ENCODE measurements at places on chromosomes 1 and 21.

DNA sequence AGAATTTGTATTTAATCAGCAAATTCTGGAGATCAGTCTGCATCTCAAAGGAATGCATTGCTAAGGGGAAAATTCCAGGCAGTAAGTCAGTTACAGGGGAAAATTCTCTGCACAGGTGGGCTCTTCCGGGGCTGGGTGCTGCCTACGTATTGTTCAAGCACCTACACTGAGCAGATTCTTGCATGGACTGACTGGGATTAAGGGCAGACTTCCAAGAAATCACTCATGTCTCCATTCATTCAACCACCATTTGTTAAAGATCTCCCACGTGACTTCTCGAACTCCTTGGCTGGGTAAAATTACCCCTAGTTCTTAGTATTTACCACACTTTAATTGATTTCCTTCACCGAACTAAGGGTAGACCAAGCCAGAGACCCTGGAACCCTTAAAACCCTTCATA, 28.2 kb upstream of the KCNE1 start:
- DNase-seq = no peak

DNA sequence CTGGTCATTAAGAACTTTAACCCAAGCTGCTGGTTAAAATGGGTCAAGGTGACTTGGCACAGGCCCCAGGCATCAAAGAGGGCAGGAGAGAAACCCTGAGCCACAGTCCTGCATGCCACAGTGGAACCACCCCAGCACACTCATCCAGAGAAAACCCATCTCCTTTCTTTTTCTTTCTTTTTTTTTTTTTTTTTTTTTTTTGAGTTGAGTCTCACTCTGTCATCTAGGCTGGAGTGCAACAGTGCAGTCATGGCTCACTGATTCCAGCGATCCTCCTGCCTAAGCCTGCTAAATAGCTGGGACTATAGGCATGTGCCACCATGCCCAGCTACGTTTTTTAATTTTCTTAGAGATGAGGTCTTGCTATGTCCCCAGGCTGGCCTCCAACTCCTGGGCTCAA, 109.2 kb upstream of the RAB4A start:
- DNase-seq = no peak

GRCh38 chr1:230381585-230381984, 44.5 kb downstream of the PGBD5 start:
- no peak for DNase-seq

DNA sequence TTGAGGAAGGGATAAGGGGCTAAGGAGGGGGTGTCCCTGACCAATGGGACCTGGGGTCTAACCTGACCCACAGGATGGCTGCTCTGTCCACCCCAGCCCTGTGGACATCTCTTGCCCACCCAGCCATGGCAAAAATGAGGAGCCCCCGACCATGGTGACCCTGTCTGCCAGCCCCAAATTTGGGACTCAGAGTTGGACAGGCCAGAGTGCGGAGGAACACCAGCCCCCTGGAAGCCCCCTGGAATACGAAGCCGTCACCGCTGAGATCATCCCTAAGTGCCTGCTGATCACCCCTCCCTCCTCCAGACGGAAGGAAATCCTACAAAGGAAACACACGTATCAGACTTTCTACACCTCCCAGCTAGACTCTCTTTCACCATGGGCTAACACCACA, 119.3 kb downstream of the SIK1 start:
- DNase-seq = no peak

GRCh38 chr1:116855191-116855619, 54.5 kb upstream of the PTGFRN start:
- DNase-seq = no peak

- no peak for DNase-seq
These were observed 170.1 kb downstream of the SEC16B start for GRCh38 chr1:177799746-177800145.

- no peak for DNase-seq
These were observed 15.6 kb downstream of the TNNT2 start for GRCh38 chr1:201361652-201362504.

- no peak for DNase-seq
These were observed 3.7 kb upstream of the QSOX1 start for GRCh38 chr1:180150982-180151381.

DNA sequence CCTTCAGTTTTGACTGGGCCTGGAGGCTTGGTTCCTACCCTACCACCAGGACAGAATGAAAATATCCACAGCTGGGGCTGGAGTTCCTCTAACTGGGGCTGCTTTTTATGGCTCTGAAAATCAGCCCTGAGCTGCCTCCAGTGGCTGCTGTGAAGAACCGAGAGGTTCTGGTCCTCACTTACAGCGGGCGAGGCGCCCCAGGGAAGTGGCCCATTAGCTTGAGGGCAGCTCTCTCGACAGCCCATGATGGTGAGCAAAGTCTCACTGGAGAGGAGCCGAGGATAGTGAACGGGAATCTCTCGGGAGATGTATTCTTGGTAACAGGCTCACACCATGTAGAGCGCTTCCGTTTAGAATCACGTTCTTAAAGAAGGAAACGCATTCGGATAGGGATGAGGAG, 459.7 kb downstream of the KIF26B start:
- DNase-seq = no peak

GRCh38 chr1:153386500-153386901, 4.4 kb downstream of the S100A8 start:
- peak; percentile 36 for DNase-seq

DNA sequence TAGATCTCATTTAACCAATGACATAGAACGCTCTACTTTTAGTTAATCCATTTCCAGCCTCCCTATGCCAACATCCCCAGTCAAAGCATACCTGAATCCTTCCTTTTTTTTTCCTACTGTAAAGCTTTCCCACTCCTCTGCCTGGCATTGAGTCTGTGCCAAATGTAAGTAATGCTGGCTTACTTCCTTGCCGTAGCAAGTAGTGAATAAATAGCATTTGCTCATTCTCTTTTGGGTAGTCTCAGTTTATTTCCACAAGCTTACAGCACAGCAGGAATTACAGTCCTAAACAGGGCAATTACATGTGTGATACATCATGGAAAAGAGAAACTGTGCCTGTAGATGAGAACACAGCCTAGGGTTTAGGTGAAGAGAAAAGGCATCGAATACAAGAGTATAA, 352.6 kb upstream of the NEGR1 start:
- no peak for DNase-seq

GRCh38 chr1:204478921-204479320, 15.7 kb downstream of the PIK3C2B start:
- DNase-seq = no peak

DNA sequence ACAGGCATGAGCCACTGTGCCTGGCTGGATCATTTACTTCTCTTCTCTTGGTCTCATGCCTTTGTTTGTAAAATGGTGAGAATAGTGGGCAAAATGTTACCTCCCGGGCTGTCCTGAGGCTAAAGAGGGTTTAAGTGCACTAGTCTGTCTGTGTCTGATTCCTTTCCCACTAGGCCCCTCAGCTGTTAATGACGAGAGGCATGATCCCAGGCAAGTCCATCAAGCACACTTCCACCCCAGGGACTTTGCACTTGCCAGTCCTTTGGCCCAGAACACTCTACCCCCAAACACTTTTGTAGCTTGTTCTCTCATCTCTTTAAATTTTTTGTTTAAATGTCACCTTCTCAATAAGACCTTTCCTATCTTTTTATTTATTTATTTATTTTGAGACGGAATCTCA, 13.8 kb upstream of the EPB41 start:
- no peak for DNase-seq

- no peak for DNase-seq
These were observed 153.0 kb upstream of the DPYD start for GRCh38 chr1:98073823-98074222.

- DNase-seq = no peak
These were observed 2.4 kb upstream of the IFNLR1 start for GRCh38 chr1:24189528-24189927.

- DNase-seq = no peak
These were observed 30.9 kb upstream of the UBE2U start for GRCh38 chr1:64172458-64172983.

DNA sequence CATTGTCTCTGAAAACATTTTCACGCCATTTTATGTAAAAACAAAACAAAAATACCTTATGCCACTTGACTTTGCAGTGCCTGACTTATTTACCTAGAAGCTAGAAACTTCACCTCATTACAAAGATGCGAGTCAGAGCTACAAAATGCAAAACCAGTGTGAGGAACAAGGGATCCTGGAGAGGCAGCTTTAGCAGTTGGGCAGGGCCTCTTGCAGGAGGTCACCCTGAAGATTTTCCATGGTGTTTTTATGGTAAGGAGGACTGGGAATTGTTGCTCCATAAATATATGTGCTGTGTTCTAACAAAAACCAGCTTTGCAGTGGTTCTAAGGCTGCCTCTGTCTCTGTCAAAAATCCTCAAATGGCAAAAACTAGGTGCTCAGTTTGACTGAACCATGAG, 36.4 kb upstream of the TARBP1 start:
- DNase-seq = no peak

GRCh38 chr1:165259236-165259635, 97.3 kb downstream of the LMX1A start:
- DNase-seq = no peak

- no peak for DNase-seq
These were observed 10.9 kb downstream of the MYBPHL start for GRCh38 chr1:109295712-109296415.

- DNase-seq = no peak
These were observed 16.9 kb downstream of the RPTN start for GRCh38 chr1:152141971-152142584.

- no peak for DNase-seq
These were observed 1352.0 kb upstream of the B3GALT2 start for GRCh38 chr1:194538453-194538852.

DNA sequence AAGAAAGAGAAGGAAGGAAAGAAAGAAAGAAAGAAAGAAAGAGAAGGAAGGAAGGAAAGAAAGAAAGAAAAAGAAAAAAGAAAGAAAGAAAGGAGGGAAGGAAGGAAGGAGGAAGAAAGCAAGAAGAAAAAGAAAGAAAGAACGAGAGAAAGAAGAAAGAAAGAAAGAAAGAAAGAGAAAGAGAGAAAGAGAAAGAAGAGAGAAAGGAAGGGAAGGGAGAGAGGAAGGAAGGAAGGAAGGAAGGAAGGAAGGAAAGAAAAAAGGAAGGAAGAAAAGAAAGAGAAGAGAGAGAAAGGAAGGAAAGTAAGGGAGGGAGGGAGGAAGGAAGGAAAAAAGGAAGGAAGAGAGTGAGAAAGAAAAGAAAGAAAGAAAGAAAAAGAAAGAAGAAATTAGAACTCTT, 95.4 kb upstream of the ZNF281 start:
- no peak for DNase-seq

DNA sequence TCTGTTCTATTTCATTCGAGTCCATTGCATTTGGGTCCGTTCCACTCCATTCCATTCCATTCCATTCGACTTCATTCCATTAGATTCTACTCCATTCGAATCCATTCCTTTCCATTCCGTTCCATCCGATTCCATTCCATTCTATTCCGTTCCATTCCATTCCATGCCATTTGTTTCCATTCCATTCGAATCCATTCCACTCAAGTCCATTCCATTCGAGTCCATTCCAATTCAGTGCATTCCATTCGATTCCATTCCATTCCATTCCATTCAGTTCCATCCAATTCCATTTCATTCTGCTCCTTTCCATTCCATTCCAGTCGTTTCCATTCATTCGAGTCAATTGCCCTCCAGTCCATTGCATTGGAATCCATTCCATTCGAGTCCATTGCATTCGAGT, 2603.7 kb upstream of the TPTE start:
- no peak for DNase-seq

DNA sequence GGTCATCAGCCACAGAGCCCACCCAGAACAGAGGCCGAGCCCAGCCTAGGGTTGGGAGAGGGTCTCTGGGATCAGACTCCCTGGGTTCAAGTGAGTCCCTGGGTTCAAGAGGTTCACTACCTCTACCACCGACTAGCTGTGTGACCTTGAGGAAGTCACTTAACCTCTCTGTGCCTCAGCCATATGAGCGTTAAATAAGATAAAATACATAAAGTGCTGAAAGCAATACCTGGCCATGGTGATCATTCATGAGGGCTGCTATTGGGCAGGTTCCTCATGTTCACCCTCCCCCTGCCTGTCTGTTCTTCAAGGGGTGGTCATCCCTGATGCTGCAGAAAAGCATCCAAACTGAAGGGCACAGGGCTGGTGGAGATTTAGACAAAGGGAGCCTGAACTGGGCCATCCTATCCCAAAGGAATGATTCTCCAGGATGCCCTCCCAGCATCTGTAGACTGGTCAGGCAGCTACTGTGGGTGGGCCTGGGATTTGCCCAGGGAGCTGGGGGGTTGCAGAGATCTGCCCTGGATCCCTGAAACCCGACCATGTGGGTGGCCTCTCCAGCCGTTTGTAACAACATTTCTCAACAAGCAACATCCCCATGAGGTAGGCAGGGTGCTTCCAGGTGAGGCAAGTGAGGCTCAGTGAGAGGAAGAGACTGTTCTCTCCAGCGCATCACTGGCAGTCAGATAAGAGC, 196.6 kb downstream of the MATN1 start:
- DNase-seq = no peak

DNA sequence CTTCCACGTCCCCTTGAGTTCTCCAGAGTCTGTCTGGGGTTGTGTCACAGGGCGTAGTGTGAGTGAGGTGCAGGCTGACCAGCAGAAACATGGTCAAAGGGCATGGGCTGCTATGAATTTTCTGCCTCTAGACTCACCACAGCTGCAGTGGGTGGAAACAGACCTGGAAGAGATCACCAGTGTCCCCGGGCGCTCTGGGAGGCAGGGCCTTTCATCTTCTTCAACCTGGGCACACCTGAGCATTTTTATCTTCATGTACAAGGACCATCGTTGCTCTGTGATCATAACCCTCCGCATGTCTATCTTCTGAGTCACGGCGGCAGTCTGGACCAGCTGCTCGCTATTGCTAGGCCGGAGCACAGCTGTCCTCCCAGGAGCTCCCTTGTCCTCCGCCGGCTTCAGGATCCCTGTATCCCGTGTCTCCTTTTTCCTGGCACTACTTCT, 29.6 kb downstream of the DEGS1 start:
- DNase-seq = no peak

DNA sequence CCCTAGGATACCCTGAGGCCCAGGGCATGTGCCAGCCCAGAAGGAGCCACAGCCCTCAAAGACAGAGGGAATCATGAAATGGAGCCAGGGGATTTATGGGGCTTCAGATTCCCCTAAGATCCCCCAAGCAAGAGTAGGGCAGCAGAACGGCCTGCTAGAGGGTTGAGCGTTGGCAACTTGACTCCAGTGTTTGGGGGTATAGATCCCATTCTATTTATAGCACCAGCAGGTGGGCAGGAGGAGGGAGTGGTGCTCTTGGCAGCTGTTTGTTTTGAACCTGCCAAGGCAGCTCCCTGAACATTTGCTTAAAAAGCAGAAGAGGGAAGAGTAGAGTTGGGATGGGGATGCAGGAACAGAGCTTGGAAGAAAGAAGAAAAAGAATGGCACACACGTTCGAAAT, 33.7 kb downstream of the GLUL start:
- no peak for DNase-seq

GRCh38 chr1:210328032-210328745, 513 bp upstream of the HHAT start:
- no peak for DNase-seq

DNA sequence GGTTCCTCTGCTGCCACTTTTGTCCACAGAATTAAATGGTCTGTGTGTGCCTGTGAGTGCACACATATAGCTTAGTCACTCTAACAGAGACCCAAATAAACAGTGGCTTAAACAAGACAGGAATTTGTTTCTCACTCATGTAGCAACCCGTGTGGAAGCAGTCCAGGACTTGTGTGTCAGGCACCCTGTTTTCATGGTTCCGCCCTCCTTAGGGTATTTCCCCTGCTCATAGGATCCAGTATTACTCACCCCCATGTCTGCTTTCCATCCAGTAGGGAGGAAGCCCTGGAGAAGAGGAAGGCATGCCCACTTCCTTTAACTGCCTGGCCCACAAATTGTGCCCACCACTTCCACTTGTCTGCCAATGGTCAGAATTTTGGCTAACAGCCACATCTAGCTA, 41.3 kb upstream of the TACSTD2 start:
- DNase-seq = peak; percentile 70

GRCh38 chr1:179129702-179130473, 48.0 kb downstream of the TOR3A start:
- DNase-seq = peak; percentile 88

Measured in bone marrow (tissue), 2 donors.